Foreskin keratinocyte (primary cell): ENCODE measurements at places on chromosomes 13 and 19. TPM values are rescaled to one million over a fixed set of nuclear protein-coding genes. Genes with fewer than 3 reads are reported as not detected.

Gene MYPOP
- 3.6 and 4.4 TPM in 2 replicates for total RNA-seq

- no peak for DNase-seq
These were observed 907 bp downstream of the ZNF569 start for GRCh38 chr19:37466277-37466797.

Gene SOX1
- total RNA-seq: not detected in 2 replicates

Gene SHANK1
- 0.21 and 0.37 TPM in 2 replicates for total RNA-seq

Gene LILRA1
- not detected in 2 replicates for total RNA-seq

- DNase-seq: no peak
These were observed 66.6 kb upstream of the ZNF527 start for GRCh38 chr19:37304190-37304883.

Gene ATP8A2
- total RNA-seq: 0.42 and 0.51 TPM in 2 replicates

Gene JAK3
- 0.53 and 0.68 TPM in 2 replicates for total RNA-seq

GRCh38 chr13:34521171-34521570, 420.9 kb upstream of the NBEA start:
- DNase-seq: no peak

Gene PIH1D1
- 83.6 and 92.8 TPM in 2 replicates for total RNA-seq

DNA sequence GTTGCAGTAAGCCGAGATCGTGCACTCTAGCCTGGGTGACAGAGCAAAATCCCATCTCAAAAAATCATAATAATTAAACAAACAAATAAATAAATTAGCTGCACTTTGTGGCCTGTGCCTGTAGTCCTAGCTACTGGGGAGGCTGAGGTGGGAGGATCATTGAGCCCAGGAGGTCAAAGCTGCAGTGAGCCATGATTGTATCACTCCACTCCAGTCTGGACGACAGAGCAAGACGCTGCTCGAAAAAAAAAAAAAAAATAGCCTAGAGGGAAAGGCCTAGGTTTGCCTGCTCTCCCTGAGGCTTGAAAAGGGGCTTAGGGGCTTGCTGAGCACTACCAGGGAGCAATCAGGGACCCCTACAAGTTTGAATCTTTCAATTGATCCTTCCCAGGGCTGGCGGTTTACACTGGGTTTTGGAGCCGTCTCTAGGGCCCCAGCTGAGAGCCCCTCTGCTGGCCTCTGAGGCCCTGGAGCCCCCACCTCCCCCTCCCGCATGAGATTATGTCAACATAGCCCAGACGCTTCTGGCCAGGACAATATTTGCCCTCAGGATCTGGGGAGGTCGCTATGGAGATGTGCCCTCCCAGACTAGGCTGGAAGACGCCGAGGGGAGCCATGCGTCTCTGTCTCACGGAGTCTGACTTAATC, 10.4 kb upstream of the GIPR start:
- no peak for DNase-seq

GRCh38 chr13:33931397-33932311, 113.7 kb downstream of the RFC3 start:
- no peak for DNase-seq

DNA sequence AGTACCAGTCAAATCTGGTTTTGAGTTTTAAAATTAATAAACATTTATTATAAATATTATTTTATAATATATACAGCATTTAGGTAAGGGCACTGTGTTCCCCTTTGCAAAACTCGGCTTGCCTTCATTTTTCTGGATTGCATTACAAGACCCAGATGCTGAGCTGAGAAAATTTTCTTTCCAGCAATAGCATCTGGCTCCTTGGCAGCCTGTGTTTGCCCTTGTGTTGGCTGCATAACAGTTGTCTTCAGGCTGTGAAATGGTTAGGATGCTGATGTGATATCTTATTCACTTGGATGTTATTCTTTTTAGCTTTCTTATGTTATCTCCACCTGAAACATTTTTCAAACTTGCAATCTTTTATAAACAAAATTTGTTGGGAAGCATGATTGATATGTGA, 784.4 kb downstream of the DACH1 start:
- DNase-seq: no peak

Gene ZIC2
- not detected in 2 replicates for total RNA-seq

Gene MBD3L2
- not detected in 2 replicates for total RNA-seq

DNA sequence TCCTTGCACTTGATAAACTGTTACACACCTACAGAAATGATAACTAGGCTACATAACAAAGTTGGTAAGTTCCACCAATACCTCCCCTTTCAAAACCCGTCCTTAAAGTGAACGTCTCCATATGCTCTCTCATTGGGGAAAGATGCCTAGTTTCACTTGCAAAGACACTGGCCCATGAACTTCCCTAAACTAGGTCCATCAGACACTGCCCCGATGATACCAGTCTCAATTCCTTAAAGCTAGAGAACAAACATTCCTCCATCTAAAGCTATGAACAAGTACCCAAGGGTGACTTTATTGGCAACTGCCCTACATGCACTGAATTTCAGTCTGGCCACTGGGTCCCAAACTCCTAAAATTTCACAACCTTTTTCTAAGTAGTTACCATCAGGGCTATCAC, 39.9 kb downstream of the FOXO1 start:
- no peak for DNase-seq

- DNase-seq: no peak
These were observed 13.1 kb upstream of the PDE4C start for GRCh38 chr19:18239303-18239702.

- no peak for DNase-seq
These were observed 13.2 kb upstream of the URI1 start for GRCh38 chr19:29928831-29929230.

GRCh38 chr13:50140153-50140552, 124.9 kb downstream of the KCNRG start:
- peak; percentile 2 for DNase-seq

DNA sequence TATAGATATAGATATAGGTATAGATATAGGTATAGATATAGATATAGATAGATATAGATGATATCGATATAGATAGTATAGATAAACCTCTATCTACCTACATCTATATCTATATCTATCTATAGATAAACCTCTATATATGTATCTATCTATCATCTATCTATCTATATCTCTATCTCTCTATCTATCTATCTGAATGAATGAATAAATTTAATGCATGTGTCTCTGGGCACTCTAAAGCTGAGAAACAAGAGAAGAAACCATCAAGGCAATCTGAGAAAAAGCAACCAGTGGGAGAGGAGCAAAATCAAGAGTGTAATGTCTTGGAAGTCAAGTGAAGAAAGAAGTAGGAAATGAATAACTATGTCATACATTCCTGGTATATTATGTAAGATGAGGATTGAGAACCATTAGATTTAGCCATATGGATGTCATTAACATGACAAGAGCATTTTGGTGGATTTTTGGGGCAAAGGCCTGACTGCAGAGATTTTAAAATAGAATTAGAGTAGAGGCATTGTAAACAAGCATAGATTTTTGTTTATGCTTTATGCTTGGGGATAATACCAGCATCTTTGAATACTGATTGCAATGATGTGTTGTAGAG, 1262.7 kb upstream of the MIR17HG start:
- DNase-seq: peak; percentile 10

Gene OVOL3
- total RNA-seq: not detected in 2 replicates

DNA sequence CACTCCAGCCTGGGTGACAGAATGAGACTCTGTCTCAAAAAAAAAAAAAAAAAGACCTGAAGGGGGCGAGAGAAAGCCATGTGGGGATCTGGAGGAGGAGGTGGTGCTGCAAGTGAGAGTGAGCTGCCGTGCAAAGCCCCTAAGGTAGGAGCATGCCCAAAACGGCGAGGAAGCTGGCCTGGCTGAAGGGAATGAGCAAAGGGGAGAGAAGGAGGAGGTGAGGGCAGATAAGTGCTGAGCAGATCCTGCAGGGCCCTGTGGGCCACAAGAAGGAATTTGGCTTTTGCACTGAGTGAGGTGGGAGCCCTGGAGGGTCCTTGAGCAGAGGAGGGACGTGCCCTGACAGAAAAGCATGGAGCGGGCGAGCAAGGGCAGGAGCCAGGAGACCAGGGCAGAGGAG, 19.4 kb upstream of the ADGRE5 start:
- no peak for DNase-seq

DNA sequence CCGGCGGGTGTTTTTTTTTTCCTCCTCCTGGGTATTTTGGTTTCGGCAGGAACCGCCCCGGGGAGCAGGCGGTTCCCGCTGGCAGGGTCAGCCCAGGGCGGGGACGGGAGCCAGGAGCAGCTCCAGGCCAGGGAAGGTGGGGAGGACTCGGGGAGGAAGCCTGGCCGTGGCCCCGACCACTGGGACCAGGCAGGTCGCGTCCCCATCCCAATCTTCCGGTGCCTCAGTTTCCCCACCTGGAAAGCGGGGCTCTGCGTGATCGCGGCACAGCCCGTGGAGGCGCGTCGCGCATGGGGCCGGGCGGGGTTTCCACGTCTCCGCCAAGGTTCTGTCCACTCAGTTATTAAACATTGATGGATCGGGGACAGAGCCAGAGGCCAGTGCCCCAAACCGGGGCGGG, 34.8 kb downstream of the IL12RB1 start:
- DNase-seq: no peak

- DNase-seq: no peak
These were observed 62.9 kb downstream of the CHST8 start for GRCh38 chr19:33684538-33685232.

- no peak for DNase-seq
These were observed 1459.3 kb downstream of the UQCRFS1 start for GRCh38 chr19:27753622-27754021.

DNA sequence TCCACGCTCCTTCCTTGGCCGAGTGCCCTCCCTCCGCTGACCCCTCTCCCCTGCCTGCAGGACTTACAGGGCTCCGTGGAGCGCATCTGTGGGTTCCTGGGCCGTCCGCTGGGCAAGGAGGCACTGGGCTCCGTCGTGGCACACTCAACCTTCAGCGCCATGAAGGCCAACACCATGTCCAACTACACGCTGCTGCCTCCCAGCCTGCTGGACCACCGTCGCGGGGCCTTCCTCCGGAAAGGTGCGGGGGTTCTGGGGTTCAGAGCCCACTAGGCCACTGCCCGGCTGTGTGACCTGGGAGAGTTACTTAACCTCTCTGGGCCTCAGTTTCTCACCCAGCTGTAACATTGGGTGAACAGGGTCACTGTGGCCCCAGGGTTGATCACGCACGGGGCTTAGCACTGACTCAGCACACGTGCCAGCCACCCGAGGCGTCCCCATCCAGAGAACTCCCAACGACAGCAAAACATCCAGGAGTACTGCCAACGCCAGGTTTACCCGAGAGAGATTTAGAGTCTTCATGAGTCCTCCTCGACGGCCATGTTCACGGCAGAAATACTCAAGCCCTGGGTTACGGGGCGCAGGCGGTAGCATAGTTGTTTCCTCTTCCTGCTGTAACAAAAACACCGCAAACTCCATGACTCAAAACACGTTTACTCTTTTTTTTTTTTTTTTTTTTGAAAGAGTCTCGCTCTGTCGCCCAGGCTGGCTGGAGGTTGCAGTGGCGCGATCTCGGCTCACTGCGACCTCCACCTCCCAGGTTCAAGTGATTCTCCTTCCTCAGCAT, 9.7 kb upstream of the SPACA4 start:
- DNase-seq: no peak

Gene PRDX2
- 271 and 287 TPM in 2 replicates for total RNA-seq

Gene AZU1
- total RNA-seq: not detected in 2 replicates

Gene MCEMP1
- total RNA-seq: not detected in 2 replicates

DNA sequence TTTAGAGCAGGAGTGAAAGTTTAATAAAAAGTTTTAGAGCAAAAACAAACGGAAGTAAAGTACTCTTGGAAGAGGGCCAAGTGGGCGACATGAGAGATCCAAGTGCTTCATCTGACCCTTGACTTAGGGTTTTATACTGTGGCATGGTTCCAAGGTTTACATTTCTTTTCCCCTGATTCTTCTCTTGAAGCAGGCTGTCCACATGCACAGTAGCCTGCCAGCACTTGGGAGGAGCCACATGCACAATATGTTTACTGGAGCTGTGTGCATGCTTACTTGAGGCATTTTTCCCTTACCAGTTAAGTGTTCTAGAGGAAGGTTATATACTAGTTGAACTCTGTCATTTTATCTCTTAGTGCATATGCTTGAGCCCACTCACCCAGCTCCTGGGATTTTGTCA, 295.6 kb downstream of the TBC1D4 start:
- DNase-seq: no peak

GRCh38 chr13:93847162-93847561, 620.6 kb downstream of the GPC6 start:
- DNase-seq: peak; percentile 75

DNA sequence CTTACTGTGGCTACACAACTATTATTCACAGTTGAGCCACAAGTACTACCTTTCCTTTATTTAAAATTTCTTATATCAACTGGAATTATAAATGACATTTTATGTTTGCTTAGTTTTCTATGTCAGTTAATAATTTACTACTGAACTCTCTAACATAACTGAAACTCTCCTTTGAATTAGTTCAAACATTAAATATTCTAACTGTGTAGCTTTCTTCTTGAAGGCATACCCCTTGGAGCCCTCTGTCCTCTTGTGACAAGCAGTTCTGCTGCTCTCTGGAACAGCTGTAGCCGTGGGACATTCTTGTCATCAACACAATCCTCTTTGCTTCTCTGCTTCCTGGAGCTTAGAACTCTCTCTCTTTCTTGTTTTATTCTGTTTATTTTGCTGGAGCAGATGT, 244.8 kb downstream of the NHLRC3 start:
- no peak for DNase-seq

DNA sequence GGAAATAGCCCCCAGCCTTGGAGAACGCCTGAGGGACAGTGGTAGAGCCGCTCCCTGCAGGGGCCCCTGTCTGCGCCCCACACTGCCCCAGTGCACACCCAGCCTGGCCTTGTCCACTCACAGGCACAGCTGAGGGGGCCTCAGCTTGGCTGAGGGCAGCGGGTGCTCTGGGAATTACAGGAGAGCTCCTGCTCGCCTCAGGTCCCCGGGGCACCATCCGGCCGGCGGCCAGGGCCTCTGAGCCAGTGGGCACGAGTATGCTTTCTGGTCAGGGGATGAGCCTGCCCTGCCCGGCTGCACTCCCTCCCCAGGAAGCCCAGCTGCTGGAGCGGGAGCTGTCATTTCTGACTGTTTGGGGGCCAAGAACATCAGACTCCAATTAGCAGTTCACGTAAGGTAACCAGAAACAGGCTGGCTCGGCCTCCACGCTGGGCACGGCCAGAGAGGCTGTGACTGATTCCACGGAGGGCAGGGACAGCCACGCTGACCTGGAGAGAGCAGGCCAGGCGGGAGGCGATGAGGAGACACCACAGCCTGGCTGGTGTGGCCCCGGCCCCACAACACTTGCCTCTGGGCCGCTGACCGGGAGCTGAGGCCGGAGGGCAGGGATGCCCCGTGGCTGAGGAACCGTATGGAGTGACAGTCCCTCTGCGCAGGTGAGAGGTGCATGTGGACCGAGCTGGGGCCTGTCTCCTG, 15.4 kb downstream of the CEBPG start:
- DNase-seq: no peak

Gene MAMSTR
- 1.5 and 2.1 TPM in 2 replicates for total RNA-seq

DNA sequence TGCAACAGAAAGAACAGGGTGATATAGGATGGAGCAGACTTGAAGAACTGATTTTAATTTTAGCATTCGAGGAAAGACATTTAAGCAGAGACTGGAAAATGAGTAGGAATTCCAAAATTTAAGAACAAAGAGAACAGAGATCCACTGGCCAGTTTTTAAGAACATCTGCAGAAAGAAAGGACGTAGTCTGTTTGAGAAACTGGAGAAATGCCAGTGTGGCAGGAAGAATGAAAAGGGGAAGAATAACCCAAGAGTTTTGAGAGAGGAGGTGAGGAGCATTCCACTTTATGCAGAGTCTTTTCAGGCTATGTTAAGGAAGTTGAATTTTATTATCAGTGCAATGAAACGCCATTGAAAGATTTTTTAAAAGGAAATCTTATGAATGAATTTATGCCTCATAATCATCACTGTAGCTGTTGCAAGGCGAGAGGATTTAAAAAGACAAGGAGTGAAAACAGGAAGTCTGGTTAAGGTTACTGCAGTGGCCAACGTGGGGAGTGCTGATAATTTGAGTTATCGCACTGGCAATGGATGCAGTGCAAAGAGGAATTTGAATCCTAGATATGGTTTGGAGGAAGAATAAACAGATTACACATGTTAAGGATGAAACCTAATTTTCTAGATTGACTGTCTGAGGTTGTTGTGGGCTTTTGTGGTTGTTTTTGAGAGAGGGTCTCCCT, 253.8 kb downstream of the DACH1 start:
- no peak for DNase-seq
